8988T (cell line): ENCODE measurements at places on chromosomes 3 and 15.

- peak; percentile 17 for DNase-seq
Observed at GRCh38 chr15:75348562-75349350, 1.9 kb downstream of the NEIL1 start.

DNA sequence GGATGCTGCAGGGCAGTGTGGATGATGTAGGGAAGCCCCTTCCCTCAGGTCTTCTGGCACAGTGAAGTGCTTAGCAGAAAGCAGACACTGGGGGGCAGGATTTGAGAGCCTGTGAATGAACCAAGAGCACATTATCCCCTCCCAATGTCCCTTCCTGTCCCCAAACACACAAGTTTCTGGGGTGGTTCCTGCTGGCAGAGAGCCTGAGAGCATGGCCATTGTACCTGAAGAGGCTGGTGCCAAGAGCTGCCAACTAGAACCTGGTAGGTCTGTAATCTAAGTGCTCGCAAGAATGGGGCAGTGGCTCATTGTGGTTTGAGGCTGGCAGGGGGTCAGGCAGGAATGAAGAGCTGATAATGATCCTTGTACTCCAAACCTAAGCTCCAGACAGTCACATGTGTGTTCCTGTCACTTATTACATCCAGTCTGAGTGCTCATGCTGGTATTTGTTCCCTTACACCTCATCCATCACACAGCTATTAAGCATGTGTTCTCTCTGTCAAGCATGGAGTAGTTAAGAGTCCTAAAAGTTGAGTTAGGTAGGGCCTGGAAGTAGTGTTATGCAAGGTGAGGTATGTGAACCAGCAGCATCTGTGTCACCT lies 6.7 kb upstream of the CCR1 start:
- DNase-seq, result no peak

GRCh38 chr3:133269393-133269792 lies 130.5 kb upstream of the BFSP2 start:
- DNase-seq, result no peak

GRCh38 chr3:185658943-185659342 lies 72.8 kb downstream of the SENP2 start:
- DNase-seq, result no peak

DNA sequence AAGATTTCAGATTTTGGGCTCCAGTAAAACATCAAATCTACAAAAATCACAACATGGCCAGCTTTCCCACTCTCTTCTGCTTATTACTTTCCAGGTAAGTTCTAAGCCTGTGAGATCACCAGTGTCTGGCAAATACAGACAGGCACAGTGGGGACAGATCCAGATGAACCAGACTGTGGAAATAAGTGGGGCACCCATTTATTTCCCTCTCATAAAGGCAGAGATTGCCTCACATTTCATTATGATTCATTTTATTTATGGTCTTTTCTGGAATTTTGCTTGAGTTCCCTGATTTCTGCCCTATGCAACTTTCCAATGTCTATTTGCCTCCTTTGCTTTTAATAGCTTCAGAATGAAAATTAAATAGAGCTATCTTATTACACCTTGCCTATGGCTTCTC lies 66.8 kb downstream of the GREM1 start:
- DNase-seq, result no peak

DNA sequence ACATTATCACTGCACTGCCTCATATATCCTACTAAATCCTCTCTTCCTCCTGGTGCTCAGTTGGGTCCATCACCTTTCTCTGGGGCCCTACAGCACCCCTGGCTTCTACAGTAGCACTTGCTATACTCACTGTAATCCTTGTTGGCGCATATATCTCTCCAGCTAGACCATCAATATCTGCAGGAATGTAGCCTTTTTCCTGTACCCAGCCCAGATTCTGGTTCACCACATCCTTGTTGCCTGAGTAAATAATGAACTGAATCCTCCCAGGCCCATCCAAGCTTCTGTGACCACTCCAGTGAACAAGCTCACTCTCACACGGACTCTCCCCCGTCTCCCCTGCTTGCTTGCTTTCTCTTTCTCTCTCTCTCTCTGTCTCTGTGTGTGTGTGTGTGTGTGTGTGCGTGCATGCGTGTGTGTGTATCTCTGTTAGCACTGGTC lies 62.5 kb upstream of the LIPC start:
- no peak for DNase-seq

GRCh38 chr3:66991459-66991858 lies 6.6 kb upstream of the KBTBD8 start:
- no peak for DNase-seq

- no peak for DNase-seq
Observed at GRCh38 chr3:48440590-48440958, 517 bp downstream of the TMA7 start.

GRCh38 chr3:120741837-120742197 lies 499 bp downstream of the RABL3 start:
- DNase-seq, result no peak

- DNase-seq, result no peak
Observed at GRCh38 chr3:126714921-126715320, 10.9 kb downstream of the CHCHD6 start.

GRCh38 chr15:39542385-39543065 lies 38.4 kb upstream of the THBS1 start:
- DNase-seq, result no peak

GRCh38 chr3:107401301-107401700 lies 24.1 kb downstream of the CCDC54 start:
- DNase-seq, result no peak

- no peak for DNase-seq
Observed at GRCh38 chr3:159186581-159186980, 384.7 kb downstream of the MFSD1 start.

DNA sequence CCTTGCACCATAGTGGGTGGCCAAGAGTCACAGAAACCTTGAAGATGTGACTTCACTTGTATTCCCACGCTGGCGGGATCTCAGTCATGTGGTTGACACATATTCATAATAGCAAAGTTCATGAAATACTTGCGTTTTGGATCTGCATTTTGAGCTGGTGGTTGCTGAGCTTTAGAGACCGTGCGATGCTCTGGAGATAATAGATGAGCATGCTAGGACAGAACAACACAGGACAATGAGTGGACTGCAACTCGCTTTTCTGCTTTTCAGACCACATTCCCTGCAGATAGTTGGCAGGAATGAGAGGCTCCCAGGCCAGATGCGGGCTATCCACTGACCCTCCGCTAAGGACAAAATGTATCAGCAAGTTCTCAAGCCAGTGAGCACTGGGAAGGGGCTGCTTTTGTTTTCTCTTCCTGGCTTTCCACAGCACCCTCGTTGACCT lies 13.8 kb upstream of the STARD5 start:
- no peak for DNase-seq

DNA sequence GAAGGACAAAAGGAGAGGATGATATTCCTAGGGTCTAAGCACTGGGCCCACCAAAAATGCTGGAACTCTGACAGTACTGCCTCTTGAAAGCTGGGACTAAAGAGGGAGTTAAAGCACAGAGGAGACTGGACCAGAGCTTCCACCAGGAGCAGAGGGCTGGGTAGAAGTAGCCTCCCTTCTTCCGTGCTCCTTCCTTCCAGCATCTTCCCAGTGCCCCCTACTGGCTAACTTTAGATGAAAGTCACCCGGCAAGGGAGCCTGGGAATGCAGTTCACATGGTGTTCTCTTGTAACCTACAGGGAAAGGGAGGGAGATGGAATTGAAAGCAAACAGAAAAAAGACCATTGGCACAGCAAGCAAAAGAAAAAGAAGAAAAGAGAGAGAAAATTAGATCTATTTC lies 106.1 kb upstream of the COL8A1 start:
- peak; percentile 40 for DNase-seq

DNA sequence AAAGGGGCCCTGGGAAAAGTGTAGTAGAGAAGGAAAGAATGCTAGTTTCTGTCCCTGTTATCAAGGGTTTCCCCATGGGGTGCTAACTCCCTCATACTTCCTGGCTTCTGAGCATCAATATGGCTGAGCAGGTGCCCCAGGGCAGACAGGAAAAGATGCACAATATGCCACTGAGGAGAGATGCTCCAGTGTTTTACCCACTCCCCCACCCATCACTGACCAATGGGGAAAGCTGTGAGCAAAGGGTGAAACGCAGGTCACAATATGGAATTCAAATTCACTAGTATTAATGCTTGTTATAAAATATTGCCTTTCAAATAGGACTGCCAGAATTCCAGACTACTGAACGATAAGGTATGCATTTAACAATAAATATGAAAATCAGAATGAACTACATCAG lies 187.5 kb upstream of the CTNNB1 start:
- DNase-seq, result no peak

DNA sequence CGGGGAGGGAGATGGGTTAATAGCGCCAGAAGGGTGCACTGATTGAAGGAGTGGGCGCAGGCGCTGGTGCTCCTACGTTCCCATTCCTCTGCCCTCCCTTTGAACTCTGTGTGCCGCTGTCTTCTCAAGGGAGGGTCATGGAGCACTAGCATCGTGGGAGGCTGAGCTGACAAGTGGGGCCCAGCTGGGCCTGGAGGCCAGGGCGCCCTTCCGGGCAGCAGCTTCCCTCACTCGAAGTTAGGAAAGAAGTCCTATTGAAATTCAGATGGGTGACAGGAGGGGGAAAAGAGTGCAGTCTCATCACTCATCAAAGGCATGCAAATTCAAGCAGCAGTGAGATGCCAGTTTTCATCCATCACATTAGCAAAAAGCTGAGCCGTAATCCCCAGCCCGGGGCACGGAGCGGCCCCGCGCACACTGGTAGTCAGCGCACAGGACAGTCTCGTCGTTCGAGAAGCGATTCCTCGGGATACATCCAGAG lies 128.2 kb downstream of the LRRK1 start:
- no peak for DNase-seq

DNA sequence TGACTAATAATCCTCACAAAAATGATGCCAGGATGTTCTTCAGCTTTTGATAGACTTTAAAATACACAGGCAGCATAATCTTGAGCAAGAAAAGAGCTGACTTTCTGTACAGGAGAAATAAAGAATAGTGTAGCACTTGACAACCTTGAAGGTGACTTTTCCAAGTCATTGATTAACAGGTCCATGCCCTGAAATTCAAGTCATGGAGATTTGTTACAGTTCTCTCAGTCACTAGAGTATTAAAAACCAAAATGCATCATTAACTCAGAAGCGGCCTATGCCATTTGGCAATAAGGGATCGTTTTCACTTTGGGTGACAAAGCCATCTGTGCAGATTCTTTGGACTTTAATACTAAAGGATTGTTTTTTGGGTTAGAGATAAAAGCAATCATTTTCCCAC lies 692.7 kb upstream of the SGO1 start:
- DNase-seq, result no peak

DNA sequence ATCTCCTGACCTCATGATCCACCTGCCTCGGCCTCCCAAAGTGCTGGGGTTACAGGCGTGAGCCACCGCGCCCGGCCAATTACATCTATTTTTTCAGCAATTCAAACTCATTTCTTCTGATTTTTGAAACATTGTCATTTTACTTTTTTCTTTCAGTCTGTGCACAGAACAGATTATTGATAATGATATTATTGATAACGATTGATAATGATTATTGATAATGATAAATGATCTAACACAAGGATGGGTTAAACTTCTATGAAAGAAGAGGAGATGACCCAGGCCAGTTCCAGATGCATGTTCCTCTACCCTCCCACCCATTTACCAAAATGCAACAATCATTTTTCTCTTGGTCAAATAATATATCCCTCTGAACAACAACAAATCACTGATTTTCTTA lies 118.0 kb downstream of the CTNNB1 start:
- no peak for DNase-seq

DNA sequence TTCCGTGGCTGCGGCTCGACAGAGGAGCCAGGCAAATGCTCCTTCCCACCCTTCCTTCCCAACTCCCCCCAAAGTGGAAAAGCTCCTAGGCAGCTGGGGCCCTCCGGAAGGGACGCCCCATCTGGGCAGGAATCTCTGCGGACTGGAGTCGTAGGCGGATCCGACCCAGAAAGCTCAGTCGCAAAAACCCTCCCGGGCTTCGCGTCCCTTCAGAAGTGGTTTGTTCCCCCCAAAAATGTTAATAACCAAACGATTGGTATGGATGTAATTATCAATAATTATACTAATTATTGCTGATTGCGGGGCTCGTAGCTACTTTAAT lies 3.8 kb downstream of the RNU6-1 start:
- DNase-seq, result no peak

- DNase-seq, result no peak
Observed at GRCh38 chr15:52791776-52792175, 1.6 kb upstream of the ONECUT1 start.

DNA sequence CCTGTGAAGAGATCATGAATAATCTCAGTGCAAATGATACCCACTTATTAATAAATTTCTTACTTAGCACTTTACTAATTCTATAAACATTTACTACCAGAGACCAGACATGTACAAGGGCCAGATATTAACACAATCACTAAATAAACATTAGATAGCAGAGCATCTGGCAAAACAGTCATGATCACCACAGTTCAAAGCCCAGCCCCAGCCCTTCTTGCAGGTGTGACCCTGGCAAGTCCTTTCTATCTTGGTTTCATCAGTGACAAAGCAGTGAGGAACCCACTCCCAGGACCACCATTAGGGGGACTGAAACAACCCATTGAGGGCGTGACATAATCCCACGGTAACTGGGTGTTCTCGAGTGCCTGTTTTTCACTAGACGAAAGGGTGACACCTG lies 11.6 kb downstream of the ZXDC start:
- DNase-seq, result no peak

DNA sequence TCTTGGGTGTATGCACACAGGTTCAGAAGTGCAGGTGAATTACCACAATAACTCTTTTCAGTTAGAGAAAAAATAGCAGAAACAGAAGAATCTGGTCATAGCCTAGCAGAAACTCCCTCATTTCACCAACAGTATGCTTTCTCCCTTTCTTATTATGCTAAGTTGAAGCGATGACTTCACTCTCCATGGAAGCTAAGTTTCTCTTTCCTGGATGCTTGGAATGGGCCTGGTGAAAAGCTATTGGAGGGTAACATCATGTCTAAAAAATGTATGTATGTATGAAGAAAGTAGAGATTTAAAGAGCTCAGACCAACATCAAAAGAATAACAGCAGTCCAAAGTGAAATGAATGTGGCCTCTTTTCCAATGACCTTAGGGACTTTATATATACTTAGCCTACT lies 145.5 kb downstream of the TIGIT start:
- DNase-seq, result no peak

DNA sequence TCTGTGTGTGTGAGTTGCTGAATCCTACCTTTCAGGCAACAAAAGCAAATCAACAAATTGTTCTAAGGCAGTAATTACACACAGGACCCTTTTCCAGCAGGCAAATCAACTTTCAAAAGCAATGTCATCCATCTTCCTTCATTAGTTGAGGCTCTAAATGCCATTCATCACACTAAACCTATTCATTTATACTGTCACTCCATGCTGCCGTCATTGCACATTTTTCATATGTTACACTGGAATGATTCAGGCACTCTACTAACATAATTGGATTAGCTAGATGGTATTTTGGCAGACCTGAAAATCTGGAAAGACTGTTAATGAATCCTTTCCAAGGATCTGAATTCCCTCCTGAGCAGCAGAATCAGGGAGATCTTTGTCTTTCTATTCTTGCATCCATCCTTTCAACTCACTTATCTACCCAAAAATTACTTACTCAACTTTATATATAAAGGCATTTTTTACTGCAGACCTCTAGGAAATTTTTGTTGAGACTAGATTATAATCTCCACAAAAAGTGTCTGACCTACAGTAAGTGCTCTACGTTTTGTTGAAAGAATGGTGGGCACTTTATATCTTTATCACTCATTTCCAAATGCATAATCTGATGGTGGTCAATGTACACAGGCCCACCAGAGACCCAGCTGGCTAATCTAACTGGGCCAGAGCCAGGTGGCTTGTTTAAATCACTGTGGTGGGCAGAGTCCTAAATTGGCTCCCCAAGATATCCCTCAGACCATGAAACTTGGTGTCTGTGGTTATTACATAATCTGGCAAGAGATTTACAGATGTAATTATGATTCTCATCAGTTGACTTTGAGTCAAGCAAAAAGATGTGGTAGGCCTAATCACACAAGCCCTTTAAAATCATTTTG lies 25.0 kb downstream of the MIX23 start:
- DNase-seq, result no peak
